Stimulated activated CD4-positive, alpha-beta T cell treated with anti-CD3 and anti-CD28 coated beads, Interleukin-15, amount 100 ng/mL, for 48 hours (primary cell): ENCODE measurements at places on chromosomes 7 and 10.

DNA sequence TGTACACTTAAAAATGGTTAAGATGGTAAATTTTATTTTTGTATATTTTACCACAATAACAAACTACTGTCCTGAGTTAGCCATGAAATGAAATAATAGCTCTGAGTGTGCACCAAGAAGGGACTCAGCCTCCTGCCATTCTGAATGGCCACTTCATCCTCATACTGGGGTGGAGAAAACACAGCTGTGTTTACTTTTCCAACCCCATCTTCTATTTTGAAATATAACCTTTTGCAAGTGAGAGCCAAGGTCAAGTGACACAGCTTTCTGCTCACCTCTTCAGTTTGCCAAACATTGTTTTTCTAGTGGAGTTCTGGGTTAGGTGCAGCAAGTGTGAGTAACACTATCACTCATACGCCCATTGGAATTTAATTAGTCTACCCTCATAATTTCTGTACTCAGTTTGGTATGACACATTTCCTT is 107.4 kb upstream of the GLCCI1 start:
- no peak for DNase-seq

GRCh38 chr10:10530313-10530712 is 487.4 kb upstream of the CELF2 start:
- DNase-seq: no peak

DNA sequence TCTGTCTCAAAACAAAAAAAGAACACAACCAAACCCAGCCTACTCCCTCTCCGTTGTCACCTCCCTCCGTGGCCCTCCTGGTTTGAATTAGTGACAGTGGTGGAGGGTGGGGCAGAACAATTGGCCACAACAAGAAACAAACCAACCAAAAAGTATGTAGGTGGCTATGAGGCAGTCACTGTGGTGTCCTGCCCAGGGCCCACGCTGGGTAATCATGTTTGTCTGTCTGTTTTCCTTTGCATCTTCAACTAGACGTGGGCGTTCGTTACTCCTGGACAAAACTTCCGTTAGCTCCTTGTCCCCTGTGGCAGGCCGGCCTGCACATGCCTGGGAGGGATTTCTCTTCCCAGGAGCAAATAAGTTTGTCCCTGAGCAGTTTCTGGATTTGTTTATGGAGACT is 78.4 kb downstream of the XRCC2 start:
- DNase-seq: no peak

GRCh38 chr10:24215196-24215595 is 6.3 kb downstream of the KIAA1217 start:
- DNase-seq: no peak

- no peak for DNase-seq
Measured at GRCh38 chr10:44033008-44033407, 351.9 kb downstream of the CXCL12 start.

DNA sequence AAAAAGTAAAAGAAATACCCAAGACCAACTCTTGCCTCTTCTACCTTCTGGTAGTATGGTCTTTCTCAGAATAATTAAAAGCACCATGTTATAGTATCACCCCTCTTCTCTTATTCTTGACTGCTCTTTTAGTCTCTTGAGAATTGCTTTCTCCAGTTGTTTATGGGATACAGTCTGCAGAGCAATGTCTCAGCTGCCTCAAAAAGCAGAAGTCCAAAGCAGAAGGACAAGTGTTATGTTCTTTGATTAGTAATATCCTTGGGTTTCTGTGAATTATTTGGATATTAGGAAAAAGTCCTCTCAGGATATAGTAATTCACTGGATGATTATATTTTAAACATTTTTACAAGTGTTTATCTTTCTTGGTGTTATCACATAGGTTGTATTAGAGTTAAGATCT is 7.4 kb downstream of the TAS2R41 start:
- no peak for DNase-seq

DNA sequence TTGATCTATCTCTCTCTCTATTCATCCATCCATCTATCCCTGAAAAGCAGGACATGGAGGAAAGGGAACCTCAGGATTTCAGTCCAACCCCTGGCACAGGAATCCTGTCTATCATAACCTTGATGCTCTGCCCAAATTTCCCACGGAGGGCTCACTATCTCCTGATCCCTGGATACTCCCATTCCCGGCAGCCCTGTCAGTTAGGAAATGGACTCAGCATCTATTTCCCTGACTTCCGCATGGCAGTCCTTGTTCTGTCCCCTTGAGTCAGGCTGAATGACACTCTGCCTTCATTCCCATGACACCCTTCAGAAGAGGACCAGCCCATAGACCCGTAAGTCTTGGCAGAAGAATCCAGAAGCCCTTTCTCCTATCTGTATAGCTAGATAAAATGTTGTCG is 77.7 kb downstream of the VWA2 start:
- DNase-seq: no peak

DNA sequence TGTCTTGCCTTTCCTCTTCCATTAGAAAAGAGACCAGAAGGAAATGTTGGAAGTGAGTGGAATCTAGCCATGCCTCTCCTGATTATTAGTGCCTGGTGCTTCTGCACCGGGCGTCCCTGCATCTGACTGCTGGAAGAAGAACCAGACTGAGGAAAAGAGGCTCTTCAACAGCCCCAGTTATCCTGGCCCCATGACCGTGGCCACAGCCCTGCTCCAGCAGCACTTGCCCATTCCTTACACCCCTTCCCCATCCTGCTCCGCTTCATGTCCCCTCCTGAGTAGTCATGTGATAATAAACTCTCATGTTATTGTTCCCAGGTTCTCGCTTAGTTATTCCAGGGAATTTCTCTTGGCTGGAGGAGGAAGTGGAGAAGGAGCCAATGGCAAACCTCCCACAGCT is 4.2 kb downstream of the TMEM176A start:
- DNase-seq: no peak

DNA sequence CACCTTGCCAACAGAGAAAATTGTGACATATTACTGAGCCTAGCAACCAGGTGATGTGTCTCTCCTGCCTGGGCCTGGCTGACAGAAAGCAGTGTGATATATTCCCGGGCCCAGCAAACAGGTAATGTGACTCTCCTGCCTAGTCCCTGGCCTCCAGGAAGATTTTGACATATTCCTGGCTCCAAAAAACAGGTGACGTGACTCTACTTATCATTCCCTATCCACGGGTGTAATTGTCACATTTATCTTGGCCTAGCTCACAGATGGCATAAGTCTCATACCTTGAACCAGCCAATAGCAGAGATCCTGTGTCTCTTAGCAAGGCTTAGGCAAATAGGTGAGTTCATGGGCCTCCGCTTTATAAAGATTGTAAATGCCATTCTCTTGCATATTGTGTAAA is 49.6 kb upstream of the ZNF680 start:
- DNase-seq: no peak
